H1 (cell line): ENCODE measurements at places on chromosomes 11 and 22.

GRCh38 chr22:26608129-26608528 is 9.7 kb downstream of the CRYBB1 start:
- DNase-seq: no peak

- no peak for DNase-seq
These were observed 1.2 kb downstream of the DENND6B start for GRCh38 chr22:50325444-50326224.

DNA sequence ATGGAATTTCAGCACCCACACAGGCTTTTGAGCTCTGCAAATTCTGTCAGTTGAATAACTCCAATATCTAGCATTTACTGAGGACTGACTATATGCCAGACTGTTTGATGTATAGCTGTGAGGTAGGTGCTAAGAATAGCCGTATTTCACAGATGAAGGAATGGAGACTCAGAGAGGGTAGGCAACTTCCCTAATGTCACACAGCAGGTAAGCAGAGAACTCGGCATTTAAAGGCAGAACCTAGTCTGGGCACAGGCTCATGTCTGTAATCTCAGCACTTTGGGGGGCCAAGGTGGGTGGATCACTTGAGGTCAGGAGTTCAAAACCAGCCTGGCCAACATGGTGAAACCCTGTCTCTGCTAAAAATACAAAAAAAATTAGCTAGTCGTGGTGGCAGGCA is 184.1 kb downstream of the BCR start:
- DNase-seq: no peak

- DNase-seq: no peak
These were observed 96.4 kb downstream of the UVRAG start for GRCh38 chr11:75911459-75911858.

DNA sequence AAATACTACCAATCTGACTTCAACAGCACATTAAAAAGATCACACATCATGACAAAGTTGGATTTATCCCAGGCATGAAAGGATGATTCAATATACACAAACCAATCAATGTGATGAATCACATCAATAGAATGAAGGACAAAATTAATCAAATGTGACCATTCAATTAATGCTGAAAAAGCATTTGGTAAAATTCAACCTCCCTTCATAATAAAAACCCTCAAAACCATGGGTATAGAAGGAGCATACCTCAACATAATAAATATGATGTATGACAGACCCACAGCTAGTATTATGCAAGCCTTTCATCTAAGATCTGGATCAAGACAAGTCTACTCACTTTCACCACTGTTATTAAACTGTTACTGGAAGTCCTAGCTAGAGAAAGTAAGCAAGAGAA is 921.7 kb upstream of the RAG2 start:
- no peak for DNase-seq

DNA sequence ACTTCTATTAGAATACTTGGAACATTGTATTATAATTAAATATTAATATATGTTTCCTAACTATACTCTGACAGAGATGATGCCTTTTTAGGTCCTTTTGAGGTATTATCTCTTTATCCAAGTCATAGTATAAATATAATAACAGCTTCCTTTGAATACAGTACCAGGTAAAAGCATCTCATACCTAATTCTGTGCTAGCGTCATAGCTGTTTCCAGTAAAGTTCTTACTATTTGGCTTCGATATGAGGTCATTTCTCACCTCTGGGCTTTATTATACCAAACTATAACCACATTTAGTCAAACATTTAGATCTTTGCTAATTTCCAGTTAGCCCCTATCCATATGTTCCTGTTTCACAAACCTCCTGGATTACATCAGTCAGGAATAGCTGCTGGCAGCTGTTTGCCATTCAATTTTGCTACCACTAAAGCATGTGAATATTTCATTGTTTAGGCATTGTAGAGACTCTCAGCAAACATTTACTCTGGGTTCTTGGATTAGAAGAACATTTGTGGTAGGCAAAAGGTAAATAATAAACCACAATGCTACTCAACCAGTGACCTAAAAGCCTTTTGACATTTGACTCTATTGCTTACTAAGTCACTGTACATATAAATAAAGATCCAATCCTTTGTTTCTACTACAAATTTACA is 255.1 kb downstream of the TTC28 start:
- DNase-seq: no peak

DNA sequence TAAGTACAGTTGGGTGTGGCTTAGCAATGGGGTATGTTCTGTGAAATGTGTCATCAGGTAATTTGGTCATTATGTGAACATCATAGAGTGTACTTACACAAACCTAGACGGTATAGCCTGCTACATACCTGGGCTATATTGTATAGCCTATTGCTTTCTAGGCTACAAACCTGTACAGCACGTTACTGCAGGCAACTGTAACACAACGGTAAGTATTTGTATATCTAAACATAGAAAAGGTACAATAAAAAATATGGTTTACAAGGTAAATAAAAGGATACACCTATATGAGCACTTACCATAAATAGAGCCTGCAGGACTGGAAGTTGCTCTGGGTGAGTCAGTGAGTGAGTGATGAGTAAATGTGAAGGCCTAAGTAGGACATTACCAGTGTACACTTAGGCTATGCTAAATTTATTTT is 73.1 kb upstream of the GDPD4 start:
- no peak for DNase-seq

DNA sequence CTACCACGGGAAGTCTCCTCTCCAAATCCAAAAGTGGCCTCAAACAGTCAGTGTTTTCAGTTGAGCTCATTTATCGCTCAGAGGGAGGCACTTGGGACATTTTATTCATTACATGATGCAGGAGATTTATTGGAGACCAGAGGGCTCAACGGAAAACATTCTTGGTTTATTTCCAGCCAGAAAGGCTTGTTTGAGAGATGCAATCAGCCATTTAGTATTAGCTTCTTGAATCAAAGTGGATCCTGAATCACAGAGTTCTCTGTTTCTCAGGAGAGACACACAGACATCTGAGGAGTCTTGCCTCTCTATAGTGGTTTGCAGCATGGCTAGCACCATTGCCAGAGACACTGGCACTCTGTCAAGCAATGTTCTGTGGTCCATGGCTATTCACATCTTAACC is 31.5 kb downstream of the CD44 start:
- no peak for DNase-seq

DNA sequence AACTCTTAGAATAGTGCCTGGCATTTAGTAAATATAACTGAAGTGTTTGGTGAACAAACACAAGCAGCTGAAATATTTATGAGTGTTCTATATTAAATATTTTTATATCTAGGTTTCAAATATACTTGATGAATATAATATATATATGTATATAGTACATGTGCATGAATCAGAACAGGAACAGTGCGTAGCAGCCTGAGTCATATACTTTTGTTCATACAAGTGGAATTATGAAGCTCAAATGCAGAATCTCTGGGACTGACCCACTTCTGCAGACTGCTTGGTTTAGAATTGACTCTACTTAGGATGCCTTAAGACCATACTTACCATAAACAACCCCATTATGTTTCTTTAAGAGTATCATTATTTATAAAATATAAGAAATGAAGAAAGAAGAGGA is 997.8 kb upstream of the RAG2 start:
- DNase-seq: no peak

DNA sequence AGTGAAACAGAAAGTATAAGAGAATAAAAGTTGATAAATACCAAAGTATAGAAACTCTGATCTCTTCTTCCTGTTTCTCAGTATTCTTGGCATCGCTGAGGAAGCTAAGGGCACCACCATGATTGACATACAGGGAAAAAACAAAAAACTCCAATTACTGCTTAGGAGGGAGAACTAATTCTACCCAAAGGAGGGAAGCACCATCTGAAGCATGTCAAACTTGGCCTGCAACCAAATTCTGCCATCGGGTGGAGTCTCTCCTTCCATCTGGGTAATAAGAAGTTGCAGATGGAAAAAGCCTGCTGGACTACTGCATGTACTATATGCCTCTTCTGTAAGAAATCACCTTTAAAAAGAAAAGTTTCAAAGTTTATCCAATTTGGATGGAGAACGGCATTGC is 30.5 kb upstream of the PPP2R1B start:
- DNase-seq: no peak
